ENCODE measurements at places on chromosomes 11 and 22.
A peak's percentile ranks its signal among the peaks of the same experiment; 100 is the strongest.

GRCh38 chr22:37563153-37564081 is 3.1 kb downstream of the CDC42EP1 start:
- DNase-seq, result no peak

DNA sequence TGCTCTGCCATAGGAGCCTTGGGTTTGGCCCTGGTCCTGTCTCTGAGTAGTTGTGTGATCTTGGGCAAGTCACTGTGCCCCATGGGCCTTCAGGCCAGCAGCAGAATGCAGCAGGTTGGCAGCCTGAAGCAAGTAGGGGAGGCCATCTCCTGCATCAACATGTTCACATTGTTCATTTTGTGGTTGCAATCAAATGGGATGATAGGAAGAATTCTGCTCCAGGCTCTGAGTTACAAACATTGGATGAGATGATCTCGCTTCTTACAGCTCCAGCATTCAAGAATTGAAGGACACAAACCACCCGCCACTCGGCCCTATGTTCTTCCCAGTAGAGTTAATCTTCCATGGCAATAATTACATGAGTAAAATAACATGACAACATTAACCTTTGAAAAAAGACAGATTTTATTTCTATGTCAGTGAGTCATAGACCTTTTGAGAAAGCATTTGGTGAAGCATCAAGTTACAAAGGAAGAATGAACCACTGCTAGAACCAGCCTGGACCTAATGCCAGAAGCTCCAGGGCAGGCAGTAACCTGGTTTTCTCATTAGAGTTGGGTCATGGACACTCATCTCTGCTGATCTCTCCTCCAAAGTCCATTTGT is 308.3 kb upstream of the NCAM1 start:
- DNase-seq, result no peak

- DNase-seq, result no peak
These were observed 149.6 kb downstream of the ENTHD1 start for GRCh38 chr22:39743935-39744334.

DNA sequence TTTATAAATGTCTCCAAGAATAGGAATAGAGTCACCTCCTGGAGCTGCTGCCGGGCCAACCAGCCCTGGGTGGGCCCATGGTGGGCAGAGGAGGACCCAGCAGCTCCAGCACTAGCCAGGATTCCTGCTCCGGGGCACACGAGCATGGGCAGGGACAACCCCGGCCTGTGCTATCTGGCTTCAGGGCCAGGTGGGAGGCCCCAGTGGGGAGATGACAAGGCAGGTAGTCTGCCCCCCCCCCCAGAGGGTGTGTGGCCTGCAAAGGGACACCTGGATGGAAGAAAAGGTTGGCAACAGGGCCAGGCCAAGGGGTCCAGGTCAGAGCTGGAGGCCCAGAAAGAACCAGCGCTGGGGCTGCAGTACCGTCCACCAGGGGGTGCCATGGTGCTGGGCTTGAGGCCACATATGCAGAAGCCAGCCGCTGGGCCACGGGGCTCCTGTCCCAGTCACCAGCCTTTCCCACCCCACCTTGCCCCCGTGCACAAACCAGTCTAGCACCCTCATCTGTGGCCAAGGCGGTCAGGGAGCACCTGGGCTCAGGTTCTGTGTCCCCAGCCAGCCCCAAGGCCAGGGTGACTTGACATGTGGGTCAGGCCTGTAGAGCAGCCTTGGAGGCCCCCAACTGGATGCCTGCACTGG is 3.4 kb downstream of the TSPAN32 start:
- DNase-seq, result peak; percentile 83

- no peak for DNase-seq
These were observed 96.3 kb downstream of the PLEKHA7 start for GRCh38 chr11:16917941-16918340.

GRCh38 chr22:39239561-39240423 is 5.0 kb downstream of the PDGFB start:
- no peak for DNase-seq

DNA sequence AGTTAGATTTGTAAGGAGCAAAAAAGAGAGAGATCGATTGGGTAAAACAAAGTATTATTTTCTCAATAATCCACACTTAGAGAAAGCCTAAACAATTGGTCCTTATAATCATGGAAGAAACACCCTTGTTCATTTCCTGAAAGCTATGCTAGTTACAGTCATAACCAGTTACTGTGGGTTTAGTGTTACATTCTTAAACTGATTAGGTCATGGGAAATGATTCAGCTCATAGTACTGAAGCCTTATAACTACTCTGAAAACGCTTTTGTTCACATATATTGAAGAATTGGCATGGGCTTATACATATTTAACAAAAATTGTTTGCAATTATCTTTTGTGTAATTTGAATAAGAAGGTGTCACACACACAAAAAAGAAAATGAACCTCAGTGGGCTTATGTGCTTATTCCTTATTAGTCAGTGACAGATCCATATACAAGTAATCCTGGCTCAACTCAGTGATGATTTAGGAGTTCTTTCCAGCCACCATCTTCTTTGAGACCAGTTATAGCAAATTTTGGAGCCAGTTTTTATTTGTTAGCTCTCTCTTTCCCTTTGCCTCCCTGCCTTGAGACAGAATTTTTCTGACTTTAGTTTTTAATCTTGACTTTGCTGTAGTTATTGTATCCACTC is 198.5 kb upstream of the CTSC start:
- DNase-seq, result no peak

- DNase-seq, result no peak
These were observed 148.6 kb downstream of the NXPE2 start for GRCh38 chr11:114826910-114827442.

- DNase-seq, result no peak
These were observed 98.2 kb downstream of the INSC start for GRCh38 chr11:15212876-15213275.

DNA sequence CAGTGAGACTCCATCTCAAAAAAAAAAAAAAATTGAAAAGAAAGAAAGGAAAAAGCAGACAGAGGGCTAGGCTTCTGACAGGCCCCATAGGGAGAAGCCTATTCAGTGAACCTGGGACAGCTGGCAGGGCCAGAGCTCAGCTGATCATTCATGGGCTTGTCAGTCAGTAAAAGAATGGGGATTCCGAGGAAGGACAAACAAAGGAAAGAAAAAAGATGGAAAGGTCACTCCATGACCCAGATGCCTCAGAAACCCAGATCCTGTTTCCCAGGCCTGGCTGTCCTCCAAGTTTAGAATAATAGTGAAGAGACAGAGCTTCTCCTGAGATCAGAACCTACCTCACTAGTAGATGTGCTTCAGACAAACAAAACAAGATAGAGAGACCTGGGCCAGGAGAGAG is 34.3 kb upstream of the ASPHD2 start:
- no peak for DNase-seq

GRCh38 chr11:16604794-16605388 is 133.6 kb upstream of the C11orf58 start:
- no peak for DNase-seq

GRCh38 chr11:107592231-107592590 is 1.3 kb downstream of the ELMOD1 start:
- no peak for DNase-seq

GRCh38 chr22:19886605-19887255 is 32.1 kb upstream of the GNB1L start:
- DNase-seq, result no peak

GRCh38 chr11:12517306-12517705 is 139.9 kb downstream of the PARVA start:
- no peak for DNase-seq

DNA sequence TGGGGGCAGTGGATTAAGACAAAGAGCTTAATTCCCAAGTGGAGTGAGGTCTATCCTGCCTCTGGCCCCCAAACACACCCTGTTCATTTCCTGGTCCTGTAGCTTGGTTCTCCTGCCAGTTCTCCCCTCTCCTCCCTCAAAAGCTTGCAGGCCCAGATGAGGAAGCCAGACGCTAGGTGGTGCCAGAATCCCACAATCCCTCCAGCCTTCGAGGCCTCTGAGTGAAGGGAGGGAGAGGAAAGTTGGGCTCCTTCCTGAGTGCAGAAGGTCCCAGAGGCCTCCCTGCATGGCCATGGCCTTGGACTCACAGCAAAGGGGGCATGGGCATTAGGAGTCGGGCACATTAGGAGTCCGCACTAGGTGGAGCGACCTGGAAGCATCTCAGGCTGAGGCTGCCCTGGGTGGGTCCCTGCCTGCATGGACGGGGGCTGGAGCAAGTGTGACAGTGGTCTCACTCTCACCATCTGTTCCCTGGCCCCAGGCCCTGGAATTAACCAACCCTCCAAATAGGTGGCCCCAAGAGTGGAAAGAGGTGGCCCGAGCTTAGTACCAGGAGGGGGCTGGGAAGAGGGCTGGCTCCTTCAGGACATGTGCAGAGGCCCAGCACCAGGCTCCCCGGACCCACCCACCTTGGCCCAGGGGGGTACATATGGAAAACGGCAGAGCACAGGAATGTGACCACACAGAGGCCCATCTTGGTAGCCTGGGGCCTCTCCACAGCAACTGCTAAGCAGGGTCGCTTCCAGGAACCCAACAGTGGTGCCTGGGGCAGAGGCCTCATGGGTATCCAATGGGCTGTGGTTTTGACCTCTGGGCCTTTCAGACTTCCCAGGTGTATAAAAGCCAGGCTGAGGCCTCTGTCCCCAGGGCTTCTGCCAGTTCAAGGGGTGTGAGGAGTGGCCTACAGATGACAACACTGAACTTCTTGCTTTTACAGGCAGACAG is 5.2 kb downstream of the FXYD2 start:
- no peak for DNase-seq

GRCh38 chr11:27254744-27255446 is 108.1 kb downstream of the CCDC34 start:
- no peak for DNase-seq

- no peak for DNase-seq
These were observed 2.4 kb upstream of the LGALS1 start for GRCh38 chr22:37672920-37673455.

- DNase-seq, result no peak
These were observed 861.6 kb downstream of the METTL15 start for GRCh38 chr11:28969832-28970231.

DNA sequence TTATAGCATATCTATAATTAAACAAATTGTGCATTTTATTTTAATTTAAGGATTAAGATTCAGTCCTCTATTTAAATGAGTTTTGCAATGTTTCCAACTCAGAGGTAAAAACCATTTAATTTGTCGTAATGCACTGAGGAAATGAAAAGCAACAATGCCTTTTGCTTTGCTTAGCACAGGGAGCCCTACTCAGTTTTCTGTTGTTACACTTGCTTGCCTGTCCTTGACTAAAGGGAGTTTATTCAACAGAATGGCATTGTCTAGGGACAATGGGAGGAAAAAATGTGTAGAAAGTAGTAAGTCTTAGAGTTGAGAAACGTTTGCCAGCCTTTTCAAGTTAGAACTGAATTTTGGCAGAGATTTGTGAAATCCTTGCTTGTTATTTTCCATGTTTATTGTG is 734.2 kb upstream of the ANO3 start:
- DNase-seq, result no peak

- no peak for DNase-seq
These were observed 11.5 kb upstream of the DKK3 start for GRCh38 chr11:12019866-12020416.

DNA sequence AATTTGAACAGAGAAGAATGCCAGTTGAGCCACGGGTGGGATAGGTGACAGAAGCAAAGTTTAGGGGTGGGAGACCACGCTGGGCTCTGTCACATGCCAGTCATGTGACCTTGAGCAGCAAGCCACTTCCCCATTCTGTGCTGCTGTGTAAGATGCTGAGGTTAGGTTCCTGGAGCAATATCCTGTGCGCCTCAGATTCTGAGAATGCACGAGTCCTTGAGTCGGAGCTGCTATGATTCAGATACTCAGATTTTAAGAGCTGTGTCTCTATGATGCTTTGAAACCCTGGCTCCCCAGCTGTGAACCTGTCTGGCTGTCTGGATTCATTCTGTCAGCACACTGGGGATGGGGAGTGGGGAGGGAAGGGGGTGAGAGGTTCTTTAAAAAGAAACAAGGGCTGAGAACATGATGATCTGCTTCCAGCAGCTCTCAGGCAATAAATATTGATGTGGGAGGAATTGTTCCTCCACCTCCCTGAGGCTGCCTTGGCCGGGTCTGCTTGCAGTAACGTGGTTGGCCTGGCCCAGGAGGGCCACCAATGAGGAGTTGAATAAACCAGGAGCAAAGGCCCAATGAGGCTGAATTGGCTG is 24.0 kb downstream of the SLCO2B1 start:
- DNase-seq, result no peak

DNA sequence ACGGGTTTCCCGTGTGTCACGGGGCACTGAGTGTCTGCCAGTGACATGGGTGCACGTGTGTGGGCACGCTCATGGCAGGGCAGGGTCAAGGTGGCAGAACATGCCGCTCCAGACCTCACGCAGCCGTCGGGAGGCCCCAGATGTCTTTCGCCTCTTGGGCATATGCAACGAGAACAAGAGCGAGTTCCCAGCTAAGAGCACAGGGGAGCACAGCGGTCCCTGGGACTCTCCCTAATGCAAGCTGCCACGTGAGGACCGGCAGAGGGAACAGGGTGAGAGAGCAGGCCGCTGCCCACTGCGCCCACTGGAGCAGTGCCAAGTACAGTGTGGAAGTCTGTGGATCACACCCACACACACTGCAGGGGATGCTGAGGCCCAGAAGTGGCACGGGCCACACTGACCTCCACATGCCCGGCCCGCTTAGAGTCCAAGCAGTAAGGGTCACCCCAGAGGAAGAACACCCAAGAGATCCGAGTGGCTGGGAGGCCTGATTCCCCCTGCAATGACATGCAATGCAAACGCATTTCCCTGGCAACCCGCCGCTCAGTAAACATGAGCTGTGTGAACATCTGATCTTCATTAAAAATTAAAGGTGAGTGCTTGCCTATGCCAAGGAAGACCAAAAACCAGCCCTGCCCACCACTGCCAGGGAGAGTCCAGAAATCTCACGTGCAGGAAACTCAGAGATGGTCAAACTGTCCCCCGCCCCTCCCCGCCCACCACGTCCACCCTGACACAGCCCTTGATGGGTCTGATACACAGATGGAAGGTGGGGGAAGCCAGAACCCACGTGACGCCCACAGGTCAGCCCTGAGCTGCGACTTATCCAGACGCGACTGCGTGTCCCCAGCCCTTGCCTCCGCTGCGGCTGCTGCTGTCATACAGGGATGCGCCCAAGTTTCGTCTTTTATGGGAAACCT is 11.7 kb downstream of the CERK start:
- no peak for DNase-seq

GRCh38 chr22:36900880-36901279 is 12.5 kb upstream of the CSF2RB start:
- no peak for DNase-seq

- no peak for DNase-seq
These were observed 27.2 kb downstream of the BSX start for GRCh38 chr11:122954455-122954854.

GRCh38 chr11:113519989-113520613 is 44.9 kb upstream of the DRD2 start:
- DNase-seq, result no peak

- no peak for DNase-seq
These were observed 6.9 kb downstream of the UBE4A start for GRCh38 chr11:118366287-118366686.

GRCh38 chr11:114135737-114136151 is 76.2 kb downstream of the ZBTB16 start:
- no peak for DNase-seq
